ENCODE measurements at places on chromosomes 13 and 19.

DNA sequence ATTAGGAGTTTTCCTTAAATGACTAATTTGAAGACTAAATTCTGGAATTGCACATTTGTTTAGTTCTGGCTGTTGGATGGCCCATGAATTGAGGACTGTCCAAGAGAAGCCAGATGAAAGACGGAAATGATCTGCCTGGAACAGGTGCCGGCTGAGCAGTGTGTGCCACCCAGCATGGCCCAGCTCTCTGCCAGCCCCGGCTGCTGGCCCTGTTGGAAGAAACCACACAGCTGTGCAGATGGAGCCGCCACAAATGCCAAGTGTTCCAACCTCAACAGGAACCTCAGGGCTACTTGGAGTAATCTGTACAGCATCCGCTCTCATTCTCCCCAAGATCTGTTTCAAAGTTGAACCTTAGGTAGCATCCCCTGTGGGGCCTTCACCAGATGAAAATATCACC is 67.0 kb upstream of the STARD13 start:
- no peak for DNase-seq

GRCh38 chr19:30898353-30899103 is 450.7 kb downstream of the TSHZ3 start:
- DNase-seq, result no peak

DNA sequence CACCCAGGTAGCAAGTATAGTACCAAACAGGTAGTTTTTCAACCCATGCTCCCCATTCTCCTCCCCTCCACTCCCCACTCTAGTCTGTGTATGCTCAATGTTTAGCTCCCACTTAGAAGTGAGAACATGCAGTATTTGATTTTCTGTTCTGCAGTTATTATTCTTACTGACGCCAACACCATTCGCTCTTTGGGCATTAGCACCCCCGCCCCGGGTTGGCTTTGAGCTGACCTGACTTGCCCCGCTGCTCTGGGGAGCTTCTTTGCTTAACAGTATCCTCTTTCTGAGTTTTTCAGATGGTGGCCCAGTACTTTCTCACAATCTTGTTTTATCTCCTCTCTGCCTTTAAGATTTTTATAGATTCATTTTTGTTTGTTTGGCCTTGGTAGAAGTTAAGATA is 138.7 kb downstream of the CRYL1 start:
- no peak for DNase-seq

DNA sequence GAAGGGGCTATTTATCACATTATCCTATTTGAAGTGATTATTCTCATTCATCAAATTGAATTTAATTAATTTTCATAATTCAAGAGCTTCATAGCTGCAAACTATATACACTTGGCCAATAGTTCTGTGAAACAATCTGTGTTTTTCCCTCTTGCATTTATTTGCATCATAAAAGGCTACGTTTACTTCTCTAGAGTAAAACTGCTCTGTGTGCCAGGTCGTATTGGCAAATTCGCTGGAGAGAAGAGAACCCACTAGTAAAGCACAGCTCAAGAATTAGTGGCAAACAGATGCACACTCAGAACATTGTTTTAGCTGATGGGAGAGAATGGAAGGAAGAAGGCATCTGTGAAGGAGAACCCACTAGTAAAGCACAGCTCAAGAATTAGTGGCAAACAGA is 81.8 kb downstream of the CYSLTR2 start:
- no peak for DNase-seq

DNA sequence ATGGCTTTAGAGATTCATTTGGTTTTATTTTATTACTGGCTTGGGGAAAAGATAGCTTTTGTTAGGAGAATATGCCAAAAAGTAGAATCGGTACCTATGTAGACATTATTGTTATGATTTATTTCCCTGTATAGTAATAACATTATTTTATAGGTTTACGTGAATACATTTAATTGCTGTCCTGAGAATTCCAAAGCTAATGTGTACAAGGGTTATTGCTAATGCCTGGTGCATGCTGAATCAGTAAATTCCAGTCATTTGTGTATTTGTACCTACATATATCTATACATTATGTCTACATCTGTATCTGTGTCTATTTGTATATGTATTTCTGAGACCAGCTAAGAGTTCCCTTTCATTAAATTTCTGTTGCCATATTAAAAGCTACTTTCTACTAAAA is 550.9 kb downstream of the GPC6 start:
- DNase-seq, result no peak

- DNase-seq, result no peak
These were observed 67.9 kb downstream of the EFNB2 start for GRCh38 chr13:106467427-106468122.

- peak; percentile 64 for DNase-seq
These were observed 1.2 kb downstream of the LONP1 start for GRCh38 chr19:5718579-5719273.

DNA sequence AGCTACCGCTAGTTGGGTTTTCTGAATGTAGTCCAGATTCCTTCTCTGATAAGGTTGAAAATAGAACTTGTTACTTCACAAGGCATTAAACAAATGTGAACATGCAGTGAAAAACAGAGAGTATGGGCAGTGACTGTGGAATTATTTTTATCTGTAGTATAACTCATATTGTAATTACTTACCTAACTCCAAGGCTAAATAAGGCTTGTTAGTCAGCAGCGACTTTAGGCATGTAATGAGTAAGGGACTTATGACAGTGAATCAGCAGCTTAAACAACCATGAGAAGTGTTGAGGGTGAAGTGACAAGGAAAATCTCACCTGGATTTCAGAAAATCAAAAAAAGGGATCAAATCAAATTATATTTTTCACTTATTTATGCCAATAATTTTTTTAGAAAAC is 1719.5 kb upstream of the MIR17HG start:
- no peak for DNase-seq

DNA sequence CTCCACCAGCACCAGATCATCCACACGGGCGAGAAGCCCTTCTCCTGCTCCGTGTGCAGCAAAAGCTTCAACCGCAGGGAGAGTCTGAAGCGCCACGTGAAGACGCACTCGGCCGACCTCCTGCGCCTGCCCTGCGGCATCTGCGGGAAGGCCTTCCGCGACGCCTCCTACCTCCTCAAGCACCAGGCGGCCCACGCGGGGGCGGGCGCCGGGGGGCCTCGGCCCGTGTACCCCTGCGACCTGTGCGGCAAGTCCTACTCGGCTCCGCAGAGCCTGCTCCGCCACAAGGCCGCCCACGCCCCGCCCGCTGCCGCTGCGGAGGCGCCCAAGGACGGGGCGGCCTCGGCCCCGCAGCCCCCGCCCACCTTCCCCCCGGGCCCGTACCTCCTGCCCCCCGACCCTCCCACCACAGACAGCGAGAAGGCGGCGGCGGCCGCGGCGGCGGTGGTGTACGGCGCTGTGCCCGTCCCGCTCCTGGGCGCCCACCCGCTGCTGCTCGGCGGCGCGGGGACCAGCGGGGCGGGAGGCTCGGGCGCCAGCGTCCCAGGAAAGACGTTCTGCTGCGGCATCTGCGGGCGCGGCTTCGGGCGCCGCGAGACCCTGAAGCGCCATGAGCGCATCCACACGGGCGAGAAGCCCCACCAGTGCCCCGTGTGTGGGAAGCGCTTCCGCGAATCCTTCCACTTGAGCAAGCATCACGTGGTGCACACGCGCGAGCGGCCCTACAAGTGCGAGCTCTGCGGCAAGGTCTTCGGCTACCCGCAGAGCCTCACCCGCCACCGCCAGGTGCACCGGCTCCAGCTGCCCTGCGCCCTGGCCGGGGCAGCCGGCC is 9.4 kb downstream of the ZNF784 start:
- no peak for DNase-seq

- DNase-seq, result no peak
These were observed 384.2 kb upstream of the ZNF507 start for GRCh38 chr19:31961191-31961590.
